Fibroblast of the conjunctiva (primary cell): ENCODE measurements at places on chromosomes 11 and 22.

DNA sequence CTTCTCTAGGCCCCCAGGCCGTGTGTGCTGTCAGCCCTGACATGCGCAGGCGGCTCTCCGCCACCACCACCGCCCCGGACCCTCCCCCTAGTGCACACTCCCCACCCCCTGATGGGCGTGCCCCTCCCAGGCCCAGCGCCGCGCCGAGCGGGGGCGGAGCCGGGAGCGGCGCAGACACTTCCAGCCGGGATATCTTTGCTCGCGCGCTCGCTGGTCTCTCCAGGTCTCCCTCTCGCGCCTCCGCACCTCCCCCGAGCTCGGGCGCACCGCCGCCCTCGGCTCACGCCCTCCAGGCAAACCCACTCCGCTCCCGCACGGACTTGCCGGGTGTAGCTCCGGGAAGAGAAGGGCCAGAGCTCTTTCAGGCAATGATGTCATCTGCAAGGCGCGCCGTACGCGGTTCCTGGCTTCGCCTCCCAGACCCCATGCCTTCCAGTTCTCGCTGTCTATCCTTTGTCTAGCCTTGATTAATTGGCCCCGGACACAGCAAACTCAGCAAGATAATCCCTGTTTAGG is at the start of gene SCN3B:
SCN3B (minus strand) TSS at position 59 of the 516 bp plus-strand sequence. CDS start 823 bp downstream, outside the sequence.
- no peak for DNase-seq

DNA sequence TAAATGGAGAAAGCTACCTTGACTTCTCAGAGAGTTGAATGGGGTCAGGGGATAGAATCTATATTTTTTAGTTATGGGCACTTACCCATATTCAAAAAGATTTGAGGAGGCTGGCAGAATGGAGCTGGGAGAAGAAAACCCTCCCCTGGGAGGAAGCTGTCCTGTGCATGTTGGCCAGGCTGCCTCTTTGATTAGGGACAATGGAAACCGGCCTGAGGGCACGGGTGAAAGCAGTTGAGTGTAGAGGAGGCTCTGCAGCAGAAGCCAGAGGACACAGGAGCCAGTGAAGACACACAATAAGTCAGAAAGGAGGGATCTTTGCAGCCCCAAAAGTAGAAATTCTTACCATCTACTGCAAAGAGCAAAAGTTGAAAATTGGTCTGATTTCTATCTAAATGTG is 66.6 kb upstream of the B3GAT1 start:
- DNase-seq = no peak

- no peak for DNase-seq
These were observed 1127.4 kb upstream of the CCDC90B start for GRCh38 chr11:84413549-84413948.

DNA sequence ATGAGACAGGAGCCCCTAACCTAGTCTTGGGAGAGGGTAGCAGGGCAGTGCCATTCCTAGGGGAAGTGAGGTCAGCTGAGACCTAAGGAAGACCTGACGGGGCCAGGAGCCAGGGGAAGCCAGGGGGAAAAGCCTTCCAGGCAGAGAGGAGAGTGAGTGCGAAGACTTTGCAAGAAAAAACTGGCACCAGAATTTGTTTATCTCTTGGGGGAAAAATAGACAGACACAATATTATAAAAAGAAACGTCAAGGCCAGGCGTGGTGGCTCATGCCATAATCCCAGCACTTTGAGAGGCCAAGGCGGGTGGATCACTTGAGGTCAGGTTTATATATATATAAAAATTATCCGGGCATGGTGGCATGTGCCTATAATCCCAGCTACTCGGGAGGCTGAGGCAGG is 26.9 kb upstream of the TESMIN start:
- no peak for DNase-seq

DNA sequence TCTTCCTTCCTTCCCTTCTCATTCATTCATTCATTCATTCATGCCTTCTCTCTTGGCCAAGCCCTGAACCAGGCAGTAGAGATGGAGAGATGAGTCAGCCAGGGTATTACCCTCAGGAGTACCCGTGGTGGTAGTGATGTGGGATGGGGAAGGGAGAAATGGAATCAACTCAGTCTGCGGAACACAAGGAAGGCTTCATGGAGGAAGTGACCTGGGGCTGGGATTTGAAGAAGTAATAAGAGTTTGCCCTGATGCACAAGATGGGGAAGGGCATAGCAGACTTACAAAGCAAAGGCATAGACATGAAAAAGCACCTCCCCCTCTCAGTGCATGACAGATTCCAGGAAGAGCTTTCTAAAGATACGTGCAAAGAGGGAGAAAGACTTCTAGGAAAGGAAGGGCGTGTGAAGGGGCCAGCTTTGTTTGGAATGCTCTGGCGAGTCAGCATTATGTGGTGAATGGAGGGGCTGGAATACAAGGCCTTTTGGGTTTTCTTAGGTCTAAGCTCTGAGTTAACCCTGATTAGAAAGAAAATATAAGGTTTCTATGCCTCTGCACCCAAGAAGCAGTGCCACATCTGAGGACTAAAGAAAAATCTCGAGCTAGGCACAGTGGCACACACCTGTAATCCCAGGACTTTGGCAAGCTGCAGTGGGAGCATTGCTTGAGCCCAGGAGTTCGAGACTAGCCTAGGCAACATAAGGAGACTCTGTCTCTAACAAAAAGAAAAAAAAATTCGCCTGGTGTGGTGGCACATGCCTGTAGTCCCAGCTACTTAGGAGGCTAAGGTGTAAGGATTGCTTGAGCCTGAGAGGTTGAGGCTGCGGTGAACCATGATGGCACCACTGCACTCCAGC is 36.4 kb upstream of the ACER3 start:
- no peak for DNase-seq

DNA sequence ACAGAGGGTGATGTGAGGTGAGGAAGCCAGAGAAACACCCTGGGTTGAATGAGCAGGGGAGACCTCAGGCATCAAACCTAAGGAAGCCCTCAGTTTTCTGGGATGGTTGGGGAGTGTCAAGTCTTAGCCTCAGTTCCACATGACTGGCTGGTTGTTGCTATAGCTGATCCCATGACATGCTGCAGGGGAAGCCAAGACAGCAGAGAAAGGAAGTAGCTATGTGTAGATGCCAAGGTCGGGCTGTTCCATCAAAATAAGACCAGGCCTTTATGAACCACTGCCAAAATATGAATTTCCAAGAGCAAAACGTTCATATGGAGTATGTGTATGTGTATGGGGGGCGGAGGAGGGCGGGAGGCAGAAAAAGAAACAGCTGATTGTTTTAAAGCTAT is 11.6 kb downstream of the CD59 start:
- DNase-seq = no peak

- no peak for DNase-seq
These were observed 1125.4 kb downstream of the DLG2 start for GRCh38 chr11:84501750-84502149.
